ENCODE measurements at places on chromosomes 12 and 14.

- DNase-seq, result no peak
These were observed 68.0 kb downstream of the CCDC88C start for GRCh38 chr14:91349481-91350074.

GRCh38 chr14:38723959-38724358 is 379.1 kb downstream of the SEC23A start:
- no peak for DNase-seq

DNA sequence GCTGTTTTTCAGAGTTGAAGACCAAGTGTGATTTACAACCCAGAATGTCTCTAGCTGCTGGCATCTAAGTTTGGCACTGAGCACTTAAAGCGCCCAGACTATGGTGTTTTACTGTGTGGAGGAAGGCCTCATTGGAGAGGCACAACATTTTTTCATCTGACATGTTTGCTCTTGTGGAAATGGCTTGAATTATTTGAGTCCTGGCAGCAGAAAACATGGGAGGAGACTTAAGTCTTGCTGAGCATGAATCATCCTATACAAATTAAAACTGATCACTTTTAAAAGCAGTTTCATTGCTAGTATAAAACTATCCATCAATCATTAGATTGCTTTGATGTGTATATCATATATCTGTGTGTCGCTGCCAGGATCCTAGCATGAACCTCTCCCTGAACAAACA is 85.9 kb upstream of the REP15 start:
- DNase-seq, result no peak

DNA sequence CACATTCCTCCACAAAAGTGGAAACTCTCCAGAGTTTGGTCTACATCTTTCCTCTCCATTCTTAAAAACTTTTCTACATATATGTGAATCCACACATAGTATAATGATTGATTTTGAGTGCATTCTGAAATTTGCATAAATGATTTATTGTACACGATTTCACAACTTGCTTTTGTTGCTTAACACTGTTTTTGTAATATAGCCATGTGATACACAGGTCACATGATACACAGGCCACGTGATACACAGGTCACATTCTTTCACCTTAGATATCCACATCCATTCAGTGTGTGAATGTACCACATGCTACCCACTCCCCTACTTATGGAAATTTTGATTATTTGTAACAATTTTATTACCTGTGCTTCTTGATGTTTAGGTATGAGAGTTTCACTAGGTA is 319.1 kb downstream of the ZFP36L1 start:
- DNase-seq, result no peak

GRCh38 chr14:37658156-37658555 is 62.7 kb downstream of the TTC6 start:
- DNase-seq, result no peak

DNA sequence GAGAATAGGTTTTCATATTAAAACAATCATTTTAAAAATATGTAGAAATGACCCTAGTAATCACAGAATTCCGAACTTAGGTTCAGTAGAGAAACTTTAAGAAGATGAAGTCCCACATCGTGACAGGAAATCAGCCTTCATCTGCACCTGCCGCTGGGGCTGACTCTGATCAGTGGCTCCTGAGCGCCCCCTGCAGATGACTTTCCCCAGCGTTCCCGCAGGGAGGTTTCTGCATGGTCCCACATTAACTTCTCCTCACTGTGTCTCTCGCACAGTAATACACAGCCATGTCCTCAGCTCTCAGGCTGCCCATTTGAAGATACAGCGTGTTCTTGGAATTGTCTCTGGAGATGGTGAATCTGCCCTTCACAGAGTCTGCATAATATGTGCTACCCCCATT is 1131.1 kb downstream of the TMEM121 start:
- DNase-seq, result no peak

DNA sequence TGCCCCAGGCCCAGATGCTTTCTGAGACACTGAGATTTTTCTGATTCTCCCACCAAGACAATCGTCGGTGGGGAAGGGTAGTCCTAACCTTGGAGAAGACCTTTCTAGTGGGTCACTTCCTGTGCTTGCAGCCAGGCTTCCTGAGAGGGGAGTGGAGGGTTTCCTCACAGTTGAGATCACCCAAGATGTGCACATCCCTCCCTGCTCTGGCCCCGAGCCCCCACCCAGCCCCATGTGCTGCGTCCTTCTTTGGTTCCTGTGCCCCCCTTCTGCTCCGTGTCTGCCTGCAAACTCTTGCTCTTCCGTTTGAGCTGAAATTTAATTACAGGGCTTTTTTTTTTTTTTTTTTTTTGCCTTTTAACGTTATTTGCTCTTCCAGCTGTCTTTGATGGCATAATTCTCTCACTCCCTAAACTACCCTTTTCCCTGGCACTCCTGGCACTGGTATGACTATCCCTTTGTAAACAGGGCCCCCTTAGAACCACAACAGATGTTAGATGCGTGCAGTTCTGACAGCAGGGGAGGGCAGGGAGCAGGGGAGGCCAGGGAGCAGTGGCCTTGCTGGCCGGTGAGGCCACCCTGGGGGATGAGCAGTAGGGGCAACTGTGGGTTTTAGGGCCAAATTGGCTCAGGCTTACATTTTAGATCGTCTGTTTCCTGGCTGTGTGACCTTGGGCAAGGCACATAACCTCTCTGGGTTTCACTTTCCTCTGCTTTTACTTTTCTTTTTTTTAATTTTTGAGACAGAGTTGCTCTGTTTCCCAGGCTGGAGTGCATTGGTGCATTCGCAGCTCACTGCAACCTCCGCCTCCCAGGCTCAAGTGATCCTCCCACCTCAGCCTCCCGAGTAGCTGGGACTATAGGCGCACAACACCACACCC is 144.5 kb downstream of the PHETA1 start:
- no peak for DNase-seq

DNA sequence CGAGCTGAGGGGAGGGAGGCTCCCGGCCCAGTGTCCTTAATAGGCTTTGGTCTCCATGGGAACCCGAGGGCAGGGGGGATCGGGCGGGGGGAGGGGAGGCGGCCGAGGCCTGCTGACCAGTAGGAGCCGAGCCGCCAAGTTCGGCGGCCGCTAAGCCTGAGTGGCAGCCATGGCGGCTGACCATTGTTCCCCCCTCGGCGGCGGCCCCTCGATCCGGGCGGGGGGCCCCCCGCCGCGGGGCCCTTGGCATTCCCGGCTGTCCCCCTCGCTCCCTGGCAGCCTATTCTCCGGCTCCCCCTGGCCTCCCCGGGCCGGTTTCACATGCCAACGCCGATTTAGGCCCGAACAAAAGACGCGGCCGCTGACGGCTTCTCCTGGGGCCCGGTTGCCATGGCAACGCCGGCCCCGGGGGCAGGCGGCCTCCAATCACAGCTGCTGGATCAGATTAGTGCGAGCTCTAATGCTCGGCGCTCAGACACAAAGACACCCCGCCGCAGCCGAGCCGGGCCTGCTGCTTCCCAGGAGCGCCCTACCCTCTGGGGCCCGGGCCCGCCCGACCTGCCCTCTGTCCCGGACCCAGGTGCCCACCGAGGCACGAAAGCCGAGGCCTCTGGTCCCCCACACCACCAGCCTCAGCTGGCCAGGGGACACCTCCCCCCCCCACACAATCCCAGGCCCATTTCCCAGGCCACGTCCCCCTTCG is 7.3 kb downstream of the MSI1 start:
- DNase-seq, result no peak

DNA sequence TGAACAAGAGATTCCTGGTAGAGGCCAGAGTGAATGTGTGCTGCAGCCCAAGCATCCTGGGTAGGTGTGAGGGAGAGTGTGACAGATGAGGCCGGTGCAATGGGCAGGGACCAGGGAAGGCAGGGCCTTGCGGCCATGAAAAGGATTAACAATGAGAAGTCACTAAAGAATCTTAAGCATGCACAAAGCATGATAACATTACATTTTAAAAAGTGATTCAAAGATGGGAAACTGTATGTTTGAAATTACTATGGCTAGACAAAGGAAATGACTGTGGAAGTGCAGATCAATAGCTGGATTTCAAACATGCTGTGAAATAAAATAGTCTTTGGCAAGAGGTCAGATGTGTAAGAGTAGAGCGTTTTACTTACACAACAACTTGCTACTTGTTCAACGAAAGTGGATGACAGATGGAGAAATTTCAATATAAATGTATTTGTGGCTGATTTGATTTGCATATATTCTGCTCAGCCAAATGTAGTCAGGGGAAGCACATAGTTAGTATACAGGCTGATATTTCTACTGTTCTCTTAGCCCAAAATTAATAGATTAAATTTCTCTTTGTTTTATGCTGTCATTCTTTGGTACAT is 175.5 kb downstream of the CCDC59 start:
- no peak for DNase-seq

- DNase-seq, result no peak
These were observed 5.9 kb upstream of the TPI1 start for GRCh38 chr12:6861391-6861790.

DNA sequence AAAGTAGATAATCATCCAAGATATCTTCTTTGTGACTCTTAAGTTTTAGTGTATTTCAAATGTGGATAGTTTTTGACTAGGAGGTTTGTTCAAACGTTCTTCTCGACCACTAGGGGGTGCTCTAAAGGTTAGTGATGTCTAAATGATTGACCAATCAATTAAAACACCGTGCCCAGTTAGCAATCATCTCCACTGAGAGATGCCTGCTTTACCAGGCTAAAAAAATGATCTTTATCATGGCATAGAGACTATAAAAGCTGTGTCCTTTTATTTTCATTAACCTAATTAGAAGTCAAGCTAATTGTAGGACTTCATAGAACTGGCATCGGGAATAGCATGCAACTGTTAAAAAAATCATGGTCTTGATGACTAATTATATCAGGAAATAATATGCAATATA is 153.9 kb downstream of the PRKCH start:
- peak; percentile 78 for DNase-seq

DNA sequence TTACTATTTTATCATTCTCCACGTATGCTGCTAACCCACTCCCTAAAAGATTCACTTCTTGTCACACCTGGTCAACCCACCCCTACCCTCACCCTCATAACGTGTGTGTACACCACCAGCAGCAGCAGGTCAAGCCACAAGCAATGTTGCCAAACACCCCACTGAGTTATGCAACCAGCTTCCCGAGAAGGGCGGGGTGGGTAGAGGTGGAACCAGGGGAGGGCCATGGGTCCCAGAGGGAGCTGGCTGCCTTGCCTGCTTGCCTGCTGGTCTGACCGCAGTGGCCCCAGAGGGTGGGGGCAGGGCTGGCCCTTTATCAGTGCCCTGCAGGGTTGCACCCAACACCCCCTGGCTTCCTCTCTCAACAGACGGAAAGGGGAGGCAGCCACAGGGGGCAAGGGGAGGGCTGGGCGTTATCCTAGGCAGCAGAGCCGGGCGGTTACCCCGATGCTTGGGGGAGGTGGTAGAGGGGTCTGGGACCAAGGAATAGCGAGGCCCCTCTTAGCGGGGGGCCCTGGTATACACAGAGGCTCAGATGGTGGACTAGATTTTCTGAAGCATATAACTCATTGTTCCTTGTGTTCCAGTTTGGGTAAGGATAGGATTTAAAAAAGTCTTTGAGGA is 3.5 kb upstream of the NFE2 start:
- peak; percentile 97 for DNase-seq

GRCh38 chr12:53719649-53720048 is 7.6 kb downstream of the CALCOCO1 start:
- no peak for DNase-seq

DNA sequence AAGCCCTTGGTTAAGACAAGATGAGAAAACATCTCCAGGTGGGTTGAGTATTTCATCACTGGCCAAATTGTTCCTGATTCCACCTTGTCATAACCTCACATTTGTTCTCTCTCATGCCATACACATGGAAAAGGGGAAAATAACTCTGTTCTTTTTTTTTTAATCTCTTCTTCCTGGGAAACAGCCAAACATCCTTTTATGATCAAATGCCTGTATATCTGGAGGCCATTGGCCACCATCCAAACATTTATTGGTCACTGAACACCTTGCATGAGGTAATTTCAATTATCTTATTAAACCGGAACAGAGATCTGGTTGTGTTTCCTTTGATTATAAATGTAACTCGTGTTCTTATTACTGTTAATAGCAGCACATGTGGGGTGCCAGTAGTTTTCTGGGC is 469.6 kb downstream of the NPAS3 start:
- no peak for DNase-seq

DNA sequence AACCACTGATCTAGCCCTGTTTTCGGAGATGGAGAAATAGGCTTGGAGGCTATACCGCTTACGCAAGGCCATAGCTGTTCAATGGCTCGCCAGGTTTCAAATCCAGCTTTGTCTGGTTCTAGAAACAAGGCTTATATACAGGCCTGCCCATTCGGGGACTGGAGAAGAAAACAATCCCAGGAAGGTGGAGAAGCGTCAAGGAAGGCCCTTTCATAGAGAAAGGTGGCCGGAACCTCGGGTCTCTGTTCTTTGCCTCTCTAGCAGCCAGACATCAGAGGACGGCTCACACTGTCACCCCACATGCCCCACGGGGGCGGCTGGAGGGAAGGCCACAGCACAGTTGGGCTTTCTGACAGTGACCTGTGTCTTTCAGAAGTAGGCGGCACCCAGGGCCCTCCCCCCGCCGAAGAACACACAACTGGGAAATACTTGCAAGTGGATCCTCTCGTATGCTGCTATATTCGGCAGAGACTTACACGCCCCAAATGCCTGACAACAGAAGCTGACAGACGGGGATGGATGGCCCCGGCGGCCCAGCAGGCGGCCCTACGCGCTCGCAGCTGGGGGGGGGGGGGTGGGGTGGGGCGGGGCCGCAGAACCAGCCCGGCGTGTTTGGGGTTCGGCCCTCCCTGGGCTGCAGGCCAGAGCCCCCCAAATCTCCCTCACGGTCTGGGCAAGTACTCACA is 4.5 kb upstream of the SETD1B start:
- DNase-seq, result peak; percentile 77

GRCh38 chr14:94548131-94548998 is 12.9 kb upstream of the SERPINA4 start:
- no peak for DNase-seq

DNA sequence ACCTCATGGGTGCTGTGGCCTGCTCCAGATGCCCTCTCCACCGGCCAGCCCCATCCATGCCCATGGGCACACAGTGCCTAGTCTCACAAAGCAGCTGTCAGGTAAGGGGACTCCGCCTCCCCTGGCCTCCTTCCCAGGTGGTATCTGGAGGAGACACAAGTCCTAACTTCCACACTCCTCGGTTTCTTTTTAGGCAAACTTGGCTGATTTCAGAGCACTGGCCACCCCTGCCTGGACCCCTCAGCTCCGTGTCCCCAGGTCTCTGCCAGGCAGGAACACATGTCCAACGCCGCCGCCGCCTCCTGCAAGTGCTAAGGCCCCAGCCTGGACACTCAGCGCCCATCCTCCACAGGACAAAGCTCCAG is 324.1 kb upstream of the DIO3 start:
- no peak for DNase-seq

DNA sequence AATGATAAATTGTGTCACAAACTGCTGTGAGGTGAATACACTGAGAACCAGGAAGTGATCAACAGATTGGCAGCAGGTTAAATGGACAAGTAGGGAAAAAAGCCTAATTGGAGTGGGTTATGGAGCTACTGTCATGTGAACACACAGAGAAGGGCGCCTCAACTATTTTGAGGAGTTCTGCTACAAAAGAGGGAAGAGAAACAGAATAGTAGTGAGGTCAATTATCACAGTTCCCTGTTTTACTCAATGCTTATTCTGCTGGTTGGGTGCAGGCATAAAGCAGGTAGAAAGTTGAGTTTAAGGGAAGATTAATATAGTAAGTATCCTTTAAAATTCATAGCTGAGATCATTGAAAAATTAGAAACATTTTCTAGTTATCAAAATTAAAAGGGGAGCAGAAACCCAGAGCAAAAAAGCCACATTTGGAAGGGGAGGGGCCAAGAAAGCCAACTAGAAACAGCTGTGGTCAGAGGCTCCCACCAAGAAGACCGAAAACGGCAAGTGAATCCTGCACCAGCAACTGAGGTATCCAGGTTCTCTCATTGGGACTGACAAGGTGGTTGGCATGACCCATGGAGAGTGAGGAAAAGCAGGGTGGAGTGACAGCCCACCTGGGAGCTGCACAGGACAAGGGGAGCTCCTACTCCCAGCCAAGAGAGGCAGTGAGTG is 105.7 kb downstream of the ZC3H14 start:
- DNase-seq, result no peak
